ENCODE measurements at places on chromosomes 7 and 10.

DNA sequence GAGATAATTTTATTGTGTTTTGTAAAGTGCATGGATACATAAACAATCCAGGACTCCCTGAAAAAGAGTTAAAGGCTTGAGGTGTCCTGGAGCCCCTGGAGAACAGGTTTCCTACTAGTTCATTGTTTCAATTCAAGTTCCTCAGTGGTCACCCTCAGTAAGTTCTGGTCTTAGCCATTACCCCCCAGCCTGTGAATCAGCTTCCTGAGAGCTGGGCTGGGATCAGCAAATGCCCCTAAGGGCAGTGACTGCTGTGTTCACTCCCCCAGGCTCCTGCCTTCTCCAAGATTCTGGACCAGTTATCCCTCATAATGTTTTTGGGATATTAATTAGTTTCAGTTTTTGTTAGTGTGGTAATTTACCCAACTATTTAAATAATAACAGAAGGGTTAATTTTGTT lies 151.6 kb upstream of the PRSS58 start:
- DNase-seq, result no peak

- DNase-seq, result no peak
Observed at GRCh38 chr7:126529833-126530232, 722.9 kb downstream of the GRM8 start.

- no peak for DNase-seq
Observed at GRCh38 chr10:62582804-62583208, 208.6 kb downstream of the ZNF365 start.

DNA sequence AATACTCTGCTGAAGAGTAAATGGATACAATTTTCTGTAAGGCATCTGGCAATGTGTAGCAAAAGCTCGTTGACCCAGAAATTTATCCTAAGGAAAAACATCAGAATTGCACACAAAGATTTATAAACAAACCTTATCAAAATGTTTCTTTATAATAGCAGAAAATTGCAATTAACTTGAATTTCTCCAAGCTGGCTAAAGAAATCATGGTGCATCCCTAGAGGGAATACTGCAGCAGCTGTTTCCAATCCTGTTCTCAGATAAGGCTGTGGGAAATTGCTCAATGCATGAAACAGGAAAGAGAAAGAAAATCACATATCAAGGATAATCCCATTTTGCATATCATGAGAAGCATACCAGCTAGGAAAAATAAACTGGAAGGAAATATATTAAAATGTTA lies 18.7 kb downstream of the TACR2 start:
- DNase-seq, result no peak

GRCh38 chr10:132962623-132963429 lies 20.5 kb upstream of the CFAP46 start:
- DNase-seq, result no peak

GRCh38 chr7:77464589-77464988 lies 48.4 kb upstream of the GSAP start:
- DNase-seq, result no peak

GRCh38 chr7:68900096-68900495 lies 698.2 kb upstream of the AUTS2 start:
- no peak for DNase-seq

- DNase-seq, result no peak
Observed at GRCh38 chr10:7534480-7534852, 123.6 kb upstream of the SFMBT2 start.

GRCh38 chr10:31730776-31731175 lies 197.9 kb downstream of the ARHGAP12 start:
- DNase-seq, result no peak

GRCh38 chr10:111703986-111704385 lies 479.6 kb downstream of the GPAM start:
- DNase-seq, result no peak

DNA sequence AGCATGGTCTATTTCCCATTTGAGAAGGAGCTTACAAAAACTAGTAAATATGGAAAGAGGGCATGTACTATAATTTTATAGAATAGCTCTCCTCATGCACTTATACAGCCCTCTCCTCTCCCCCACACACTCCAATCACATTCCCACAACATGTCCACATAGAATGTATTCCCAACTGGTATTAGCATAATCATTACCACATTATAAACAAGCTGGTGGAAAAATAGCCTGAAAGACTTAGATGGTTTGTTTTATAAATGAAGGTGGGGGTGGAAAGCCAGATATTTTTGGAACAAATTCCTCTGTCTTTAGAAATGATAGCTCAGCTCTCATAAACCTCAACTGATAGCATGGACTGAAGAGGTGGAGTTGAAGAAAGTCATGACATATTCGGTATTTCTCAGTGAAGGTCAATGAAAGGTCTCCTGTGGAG lies 410.1 kb downstream of the SUGCT start:
- no peak for DNase-seq

GRCh38 chr10:51010977-51011376 lies 63.3 kb upstream of the PRKG1 start:
- DNase-seq, result peak; percentile 48

DNA sequence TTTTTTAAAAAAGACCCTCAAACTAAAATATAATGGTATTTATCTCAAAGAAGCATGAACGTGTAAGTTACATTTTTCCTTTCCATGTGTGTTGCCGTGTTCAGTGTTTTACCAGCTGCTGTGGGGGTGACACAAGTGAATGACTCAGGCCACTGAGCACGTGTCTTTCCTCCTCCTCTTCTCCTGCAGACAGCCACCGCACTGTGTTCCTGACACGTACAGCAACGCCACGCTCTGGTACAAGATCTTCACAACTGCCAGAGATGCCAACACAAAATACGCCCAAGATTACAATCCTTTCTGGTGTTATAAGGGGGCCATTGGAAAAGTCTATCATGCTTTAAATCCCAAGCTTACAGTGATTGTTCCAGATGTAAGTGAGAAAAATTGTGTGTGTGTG lies 29.7 kb downstream of the TMEM248 start:
- no peak for DNase-seq

DNA sequence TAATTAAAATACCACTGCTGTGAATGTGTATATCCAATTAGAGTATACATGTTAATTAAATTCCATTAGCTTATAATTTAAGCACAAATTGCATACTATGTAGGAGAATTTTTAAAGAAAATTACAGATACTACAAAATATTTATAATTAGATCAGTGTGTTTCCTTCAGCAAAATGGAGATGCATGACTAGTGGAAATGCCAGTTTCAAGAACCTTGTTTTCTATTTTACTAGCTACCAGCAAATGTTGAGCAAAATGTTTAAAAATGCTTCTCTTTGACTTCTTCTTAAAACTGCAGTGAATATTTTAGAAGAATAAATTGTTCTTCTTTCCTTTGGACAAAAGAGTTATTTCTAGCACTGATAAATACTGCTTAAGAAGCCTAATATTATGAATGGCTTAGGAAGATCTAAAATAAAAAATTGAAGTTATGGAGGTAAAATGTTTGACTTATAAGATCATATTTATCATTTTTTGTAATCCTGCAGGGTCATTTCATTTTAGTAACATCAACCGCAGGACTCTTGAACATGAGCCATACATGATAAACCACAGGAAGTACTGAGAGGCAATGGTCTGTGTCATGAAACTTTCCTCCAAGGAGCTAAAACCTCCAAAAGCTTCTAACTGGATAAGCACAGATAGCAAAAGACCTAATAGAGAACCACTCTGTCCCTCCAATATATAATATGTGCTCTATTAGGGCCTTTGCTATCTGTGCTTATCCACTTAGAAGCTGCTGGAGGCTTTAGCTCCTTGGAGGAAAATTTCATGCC lies 1066.0 kb upstream of the CELF2 start:
- DNase-seq, result no peak

GRCh38 chr10:116097239-116097784 lies 175.7 kb downstream of the GFRA1 start:
- no peak for DNase-seq

- no peak for DNase-seq
Observed at GRCh38 chr7:99086944-99087343, 57.0 kb downstream of the SMURF1 start.

DNA sequence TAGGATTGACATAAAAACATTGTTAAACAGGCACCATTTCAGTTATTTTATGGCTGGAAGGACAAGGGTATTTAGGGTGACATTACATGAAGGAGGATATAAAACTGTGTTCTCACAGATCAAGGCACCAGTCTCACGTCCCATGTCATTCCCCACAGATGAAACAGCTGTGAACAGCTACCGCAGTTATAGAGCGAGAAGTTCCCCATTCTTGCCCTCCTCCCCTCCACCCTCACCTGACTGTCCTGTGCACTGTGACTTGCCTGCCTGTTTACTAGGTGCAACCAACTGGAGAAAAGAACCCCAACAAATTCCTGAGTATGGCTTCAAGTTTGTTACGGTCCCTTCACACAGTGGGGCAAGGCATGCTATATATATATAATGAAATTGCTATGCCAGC lies 141.6 kb downstream of the SND1 start:
- no peak for DNase-seq

- DNase-seq, result no peak
Observed at GRCh38 chr7:121579639-121580038, 183.5 kb upstream of the FAM3C start.

DNA sequence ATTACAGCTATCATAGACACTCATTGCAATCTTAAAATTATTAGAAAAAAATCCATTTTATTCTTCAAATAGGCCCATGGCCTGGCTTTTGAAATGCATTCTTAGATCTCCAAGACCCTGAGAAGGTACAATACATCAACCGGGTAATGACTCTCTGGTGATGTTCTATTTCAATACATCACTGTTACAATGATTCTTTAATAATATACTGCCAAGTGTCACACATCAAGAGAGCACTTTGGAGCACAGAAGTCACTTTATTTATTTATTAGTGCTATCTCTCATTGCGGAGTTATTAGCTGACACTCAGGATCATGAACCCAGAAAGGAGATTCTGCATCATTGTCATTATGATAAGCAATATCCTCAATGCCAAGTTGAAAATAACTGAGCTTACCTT lies 748.5 kb upstream of the MBL2 start:
- no peak for DNase-seq

- DNase-seq, result no peak
Observed at GRCh38 chr10:32962521-32962920, 4.5 kb upstream of the ITGB1 start.

DNA sequence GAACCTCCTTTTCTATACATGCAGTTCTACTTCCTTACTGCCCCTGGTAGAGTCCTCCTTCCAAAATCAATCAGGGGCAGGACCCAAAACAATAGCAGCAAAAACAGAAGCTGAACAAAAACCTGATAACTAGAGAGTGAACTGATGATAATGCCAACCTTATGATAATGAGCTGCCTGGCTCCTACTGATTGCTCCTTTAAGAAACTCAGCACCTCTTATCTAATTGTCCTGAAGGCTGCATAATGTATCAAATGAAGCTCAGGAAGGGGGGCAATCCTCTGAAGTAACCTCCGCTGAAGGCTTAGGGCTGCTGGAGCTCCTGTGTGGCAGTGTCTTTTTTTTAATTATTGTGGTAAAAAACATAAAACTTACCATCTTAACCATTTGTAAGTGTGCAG lies 257.0 kb downstream of the PHTF2 start:
- DNase-seq, result no peak

DNA sequence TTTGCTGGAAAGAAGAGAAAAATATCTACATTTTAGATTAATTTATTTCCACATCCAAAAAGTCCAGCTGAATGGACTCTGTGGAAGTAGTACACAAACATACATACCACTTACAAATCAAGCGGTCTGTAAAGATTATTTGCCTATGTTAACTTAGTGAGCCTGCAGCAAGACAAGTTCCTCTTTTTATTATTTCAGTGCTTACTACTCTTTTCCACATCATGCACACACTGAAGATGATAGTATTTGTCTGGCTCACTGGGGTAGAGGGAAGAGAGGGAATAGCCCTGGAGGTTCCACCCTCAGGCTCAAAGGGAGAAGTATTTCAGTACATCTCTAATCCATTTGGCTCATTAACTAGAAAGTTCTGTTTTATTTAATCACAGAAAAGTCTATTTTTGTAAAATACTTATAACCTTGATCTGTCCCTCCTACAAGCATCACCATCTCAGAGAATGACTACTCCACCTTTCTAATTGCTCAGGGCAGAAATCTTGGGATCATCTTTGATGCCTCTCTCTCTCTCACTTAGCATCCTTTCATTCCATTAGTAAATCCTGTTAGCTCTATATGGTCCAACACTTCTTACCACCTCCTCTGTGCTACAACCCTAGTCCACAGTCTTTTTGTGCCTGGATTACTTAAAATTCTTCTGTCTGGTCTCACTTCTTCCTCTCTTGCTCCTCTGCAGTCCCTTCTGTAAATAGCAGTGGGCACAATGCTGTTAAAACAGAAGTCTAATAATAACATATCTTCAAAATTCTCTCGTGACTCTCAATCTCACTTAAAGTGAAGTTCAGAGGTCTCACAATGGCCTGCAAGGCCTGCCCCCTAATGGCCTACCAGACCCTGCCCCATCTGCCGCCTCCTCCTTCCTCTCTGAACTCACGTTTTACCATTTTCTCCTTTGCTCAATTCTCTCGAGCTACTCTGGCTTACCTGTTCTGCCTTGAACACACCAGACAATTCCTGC lies 64.3 kb upstream of the CCDC6 start:
- no peak for DNase-seq

DNA sequence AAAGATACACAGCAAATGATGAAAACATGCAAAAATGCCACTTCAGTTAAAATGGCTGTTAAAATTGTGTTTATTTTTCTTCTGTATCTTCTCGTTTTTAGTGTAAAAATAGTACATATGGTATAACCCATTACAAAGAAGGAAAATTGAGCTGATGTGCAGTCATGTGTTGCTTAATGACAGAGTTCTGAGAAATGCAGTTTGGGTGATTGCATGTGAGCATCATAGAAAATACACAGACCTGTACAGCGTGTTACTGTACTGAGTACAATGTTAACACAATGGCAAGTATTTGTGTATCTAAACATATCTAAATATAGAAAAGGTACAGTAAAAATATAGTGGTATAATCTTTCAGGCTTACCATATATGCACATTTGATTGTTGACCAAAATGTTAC lies 7.3 kb downstream of the DMTF1 start:
- no peak for DNase-seq

- no peak for DNase-seq
Observed at GRCh38 chr7:12162415-12163113, 48.5 kb upstream of the TMEM106B start.

DNA sequence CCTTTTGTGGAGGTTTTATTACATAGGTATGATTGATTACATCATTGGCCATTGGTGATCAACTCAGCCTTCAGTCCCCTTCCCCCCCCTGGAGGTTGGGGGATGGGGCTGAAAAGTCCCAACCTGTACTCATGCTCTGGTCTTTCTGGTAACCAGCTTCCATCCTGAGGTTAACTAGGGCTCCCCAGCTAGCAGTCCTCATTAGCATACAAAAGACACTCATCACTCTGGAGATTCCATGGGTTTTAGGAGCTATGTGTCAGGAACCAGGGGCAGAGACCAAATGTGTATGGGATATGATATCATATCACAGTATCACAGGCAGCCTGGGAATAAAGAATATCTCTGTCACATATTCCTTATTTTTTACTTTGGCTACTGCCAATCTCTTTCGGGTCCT lies 13.6 kb downstream of the CCSER2 start:
- DNase-seq, result no peak

All from hematopoietic multipotent progenitor cell treated with erythropoietin and hydrocortisone succinate and interleukin-3 and kit ligand, for 15 days (in vitro differentiated cells).